NCI-H1436 (cell line): ENCODE measurements at places on chromosomes 1 and 21.
A peak's percentile ranks its signal among the peaks of the same experiment; 100 is the strongest.

DNA sequence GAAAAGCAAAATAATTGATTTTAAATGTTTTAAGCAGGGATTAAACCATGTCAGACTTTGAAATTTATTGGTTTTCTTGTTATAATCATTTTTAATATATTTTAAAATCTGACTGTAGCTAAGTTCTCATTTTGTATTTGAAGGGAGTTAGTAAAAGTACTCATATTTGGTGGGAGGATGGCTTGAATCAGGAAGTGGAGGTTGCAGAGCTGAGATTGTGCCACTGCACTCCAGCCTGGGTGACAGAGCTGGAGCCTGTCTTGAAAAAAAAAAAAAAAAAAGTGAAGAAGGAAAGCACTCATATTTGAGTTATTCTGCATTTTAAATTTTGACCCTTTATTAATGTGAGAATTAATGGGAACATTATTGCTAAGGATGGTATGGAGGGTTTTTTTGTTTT is 106.0 kb downstream of the RABGAP1L start:
- no peak for DNase-seq

GRCh38 chr21:43975469-43976098 is 36.5 kb upstream of the TRAPPC10 start:
- DNase-seq: peak; percentile 46

DNA sequence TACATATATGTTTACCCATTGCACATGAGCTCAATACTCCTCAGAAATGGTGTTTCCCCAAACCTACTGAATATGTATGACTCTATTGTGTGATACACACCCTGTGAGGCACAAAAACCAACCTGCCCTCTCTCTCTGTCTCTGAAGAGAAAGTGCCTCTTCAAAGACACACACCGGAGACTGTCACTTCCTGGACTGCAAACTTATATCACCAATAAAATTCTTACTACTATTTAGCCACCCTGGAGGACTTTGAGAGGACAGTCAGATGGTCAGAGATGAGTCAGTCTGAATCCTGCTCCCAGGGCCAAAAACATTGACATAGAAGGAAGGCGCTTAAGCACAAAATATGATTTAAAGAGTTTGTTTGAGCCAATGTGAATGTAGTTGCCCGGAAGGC is 110.4 kb downstream of the PPIAL4G start:
- no peak for DNase-seq

GRCh38 chr1:106952776-106953175 is 103.7 kb upstream of the PRMT6 start:
- no peak for DNase-seq

DNA sequence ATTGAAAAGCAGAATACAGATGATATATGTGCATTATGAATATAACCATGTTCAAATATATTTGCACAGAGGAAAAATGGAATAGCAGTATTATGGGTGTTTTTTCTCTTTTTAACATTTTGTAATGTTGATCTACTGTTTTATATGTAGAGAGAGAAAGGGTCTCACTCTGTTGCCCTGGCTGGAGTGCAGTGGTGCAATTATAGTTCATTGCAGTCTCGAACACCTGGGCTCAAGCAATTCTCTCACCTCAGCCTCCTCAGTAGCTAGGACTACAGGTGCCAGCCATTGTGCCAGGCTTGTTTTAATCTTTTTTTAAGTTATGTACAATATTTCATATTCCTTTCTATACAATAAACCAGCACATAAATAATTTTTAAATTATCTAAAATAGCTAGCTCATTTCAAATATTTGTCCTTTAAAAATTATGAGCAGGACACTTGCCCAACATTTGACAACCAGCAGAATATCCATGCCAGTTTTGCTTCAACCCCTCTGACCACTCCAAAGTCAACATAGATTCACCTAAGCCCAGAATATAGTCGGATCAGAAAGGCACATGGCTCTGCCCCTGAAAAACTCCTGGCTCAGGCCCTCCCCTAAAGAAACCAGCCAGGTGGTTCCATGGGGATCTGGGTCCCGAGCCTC is 29.8 kb downstream of the ZNF281 start:
- DNase-seq: no peak

GRCh38 chr1:101293461-101294051 is 56.7 kb downstream of the S1PR1 start:
- DNase-seq: no peak

DNA sequence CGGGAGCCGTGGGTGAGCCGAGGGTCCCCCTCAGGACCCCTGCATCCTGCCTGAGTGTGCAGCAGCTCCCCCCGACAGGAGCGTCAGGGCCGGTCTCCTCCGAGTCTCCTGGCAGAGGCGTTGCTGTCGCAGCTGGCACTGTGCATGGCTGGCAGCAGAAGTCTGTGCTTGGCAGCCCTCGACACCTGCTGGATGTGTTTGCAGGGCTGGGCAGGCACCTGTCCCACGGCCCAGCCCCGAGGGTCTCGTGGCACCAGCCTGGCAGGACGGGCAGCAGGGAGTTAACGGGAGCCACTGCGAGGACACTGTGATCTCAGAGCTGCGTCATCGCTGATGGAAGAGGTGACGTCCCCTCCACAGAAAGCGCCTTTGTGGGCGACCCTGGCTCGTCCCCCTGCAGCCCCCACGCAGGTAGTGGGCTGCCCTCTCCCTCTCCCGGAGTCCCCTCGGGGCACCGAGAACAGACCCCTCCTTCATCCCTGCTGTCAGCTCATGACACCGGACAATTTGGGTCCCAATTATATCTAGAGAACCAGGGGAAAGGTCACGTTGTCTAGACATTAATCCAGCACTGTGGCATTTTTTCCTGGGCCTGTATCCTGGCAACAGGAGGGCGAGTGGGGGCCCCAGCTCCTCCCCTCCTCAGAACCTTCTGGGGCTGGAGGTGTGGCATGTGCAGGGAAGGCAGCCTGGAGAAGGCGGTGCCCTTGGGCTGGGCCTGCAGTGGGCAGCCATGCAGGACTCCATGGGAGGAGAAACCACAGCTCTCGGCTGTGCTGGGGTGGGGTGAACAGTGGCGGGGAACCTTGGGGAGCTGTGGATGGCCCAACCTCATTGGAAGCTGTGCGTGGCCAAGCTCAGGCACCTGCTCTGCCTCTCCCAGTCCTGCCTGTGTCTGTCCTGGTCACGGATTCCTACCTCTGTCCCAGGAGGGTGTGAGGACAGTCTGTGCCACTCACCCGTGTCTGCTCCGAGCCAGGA is 15.4 kb downstream of the COL18A1 start:
- no peak for DNase-seq

GRCh38 chr1:170075186-170075585 is 691 bp upstream of the KIFAP3 start:
- DNase-seq: peak; percentile 42

DNA sequence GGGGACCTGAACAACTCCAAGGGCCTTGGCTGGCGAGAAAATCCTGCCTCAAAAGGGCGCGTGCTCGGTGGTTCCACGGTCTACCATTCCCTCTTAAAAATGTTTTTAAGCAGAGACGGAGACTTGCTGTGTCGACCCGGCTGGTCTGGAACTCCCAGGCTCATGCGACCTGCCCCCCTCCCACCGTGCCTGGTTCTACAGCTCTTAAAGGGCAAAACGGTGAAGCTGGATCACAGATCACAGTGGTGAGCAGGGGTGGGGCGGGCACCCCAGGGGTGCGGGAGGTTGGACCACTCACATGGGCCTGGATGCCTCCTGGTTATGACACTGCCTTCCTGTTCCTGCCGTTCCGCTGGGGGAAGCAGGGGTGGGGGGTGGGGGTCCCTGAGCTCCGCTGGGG is 4.2 kb upstream of the C1orf159 start:
- no peak for DNase-seq

GRCh38 chr1:20660847-20661206 is 342 bp downstream of the DDOST start:
- no peak for DNase-seq

DNA sequence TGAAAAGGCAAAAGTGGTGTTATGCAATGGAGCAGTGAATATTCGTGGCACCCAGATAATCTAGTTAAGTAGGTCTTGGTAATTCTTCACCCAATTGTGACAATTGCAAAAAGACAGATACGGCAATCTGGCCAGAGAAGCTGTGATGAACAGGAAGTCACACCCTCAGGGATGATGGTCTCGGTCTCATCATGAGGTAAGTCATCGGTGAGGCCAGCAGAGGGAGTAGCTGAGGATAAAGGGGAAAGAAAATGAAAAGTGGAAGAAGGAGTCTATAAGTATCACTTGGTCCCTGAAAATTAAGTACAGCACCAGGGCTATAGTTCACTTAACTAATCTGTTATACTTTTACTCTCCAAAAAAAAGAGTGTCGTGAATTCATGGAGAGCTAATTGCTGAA is 258.8 kb upstream of the NCAM2 start:
- DNase-seq: no peak

DNA sequence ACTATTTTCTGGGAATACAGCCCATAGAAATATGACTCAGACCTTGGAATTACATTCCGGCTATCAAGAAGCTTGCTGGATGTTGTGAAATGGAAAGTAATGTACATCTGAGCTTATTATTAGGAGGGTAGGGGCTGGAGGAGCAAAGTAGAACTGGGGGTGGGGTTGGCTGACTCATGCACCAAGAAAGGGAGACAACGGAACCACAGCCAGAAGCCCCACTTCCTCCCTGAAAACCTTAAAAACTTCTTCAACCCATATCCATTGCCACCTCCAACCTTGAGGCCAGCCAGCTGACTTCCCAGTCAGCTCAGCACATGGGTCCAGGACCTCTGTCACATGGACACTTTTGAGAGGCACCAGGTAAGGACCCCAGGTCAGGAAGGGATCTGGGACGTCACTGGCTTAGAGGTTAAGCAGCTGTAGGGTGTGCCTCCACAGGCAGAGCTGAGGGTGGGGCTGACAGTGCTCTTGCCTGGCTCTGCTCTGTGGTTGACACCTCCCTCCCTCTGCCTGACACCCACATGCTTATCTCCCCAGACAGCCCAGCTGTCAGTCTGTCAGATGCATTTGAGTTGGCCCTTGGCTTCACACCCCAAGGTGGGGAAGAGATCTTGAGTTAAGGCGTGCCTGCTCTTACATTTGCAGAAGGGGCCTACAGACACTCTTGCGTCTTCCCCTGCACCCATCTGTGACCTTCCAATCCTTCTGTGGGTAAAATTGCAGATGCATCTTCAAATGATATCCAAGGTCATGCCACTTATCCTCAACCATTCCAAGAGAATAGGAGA is 5.7 kb upstream of the ZNF683 start:
- no peak for DNase-seq

DNA sequence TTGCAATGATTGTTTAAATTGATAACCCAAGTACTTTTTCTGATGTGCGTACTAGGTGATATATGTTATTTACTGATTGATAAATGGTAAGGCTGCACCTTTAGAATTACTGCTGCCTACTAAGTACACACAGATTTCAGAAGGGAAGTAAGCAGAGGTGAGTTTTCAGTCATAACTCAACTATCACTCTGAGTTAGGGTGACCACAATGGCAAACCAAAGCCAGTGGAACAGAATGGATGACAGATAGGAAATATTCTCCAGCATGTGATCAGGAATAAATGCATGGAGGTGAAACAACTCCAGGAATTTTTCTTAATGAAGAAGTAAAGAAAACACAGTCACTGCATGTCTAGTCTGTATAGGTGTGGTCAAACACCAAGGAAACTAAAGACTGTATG is 7.5 kb upstream of the KCNJ15 start:
- no peak for DNase-seq

DNA sequence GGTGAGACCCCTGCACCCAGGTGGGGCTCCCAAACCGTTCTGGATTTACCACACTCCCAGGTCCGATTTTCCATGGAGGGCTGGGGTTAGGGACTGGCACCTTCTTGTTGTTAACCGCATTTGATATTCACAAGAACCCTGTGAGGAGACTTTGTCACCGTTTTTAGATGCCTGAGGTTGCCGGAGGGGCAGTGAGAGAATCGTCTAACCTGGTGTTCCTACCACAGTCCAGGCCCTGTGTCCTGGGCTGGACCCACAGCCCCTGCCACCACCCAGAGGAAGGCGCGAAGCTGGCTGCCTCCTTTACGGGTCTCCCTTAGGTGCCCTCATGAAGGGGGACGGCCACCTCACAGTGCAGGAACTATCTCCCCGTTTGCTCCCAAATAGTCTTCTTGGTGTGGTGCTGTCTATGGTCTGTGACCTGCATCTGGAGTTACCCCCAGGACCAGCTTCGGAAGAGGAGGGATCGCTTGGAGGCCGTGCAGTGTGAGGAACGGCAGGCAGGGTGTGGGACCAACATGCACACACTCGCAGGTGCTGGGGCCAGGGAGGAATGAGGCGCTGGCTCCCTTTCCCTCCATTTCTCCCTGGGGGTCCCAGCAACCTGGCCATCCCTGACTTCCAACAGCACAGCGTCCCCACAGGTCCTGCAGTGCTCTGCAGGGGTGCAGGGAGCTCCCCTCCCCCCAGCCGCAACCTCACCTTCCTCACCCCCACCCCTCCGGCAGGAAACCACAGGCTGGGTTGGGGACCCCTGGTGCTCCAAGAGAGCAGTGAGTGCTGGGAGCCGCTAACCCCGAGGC is 7.0 kb downstream of the SIM2 start:
- no peak for DNase-seq

DNA sequence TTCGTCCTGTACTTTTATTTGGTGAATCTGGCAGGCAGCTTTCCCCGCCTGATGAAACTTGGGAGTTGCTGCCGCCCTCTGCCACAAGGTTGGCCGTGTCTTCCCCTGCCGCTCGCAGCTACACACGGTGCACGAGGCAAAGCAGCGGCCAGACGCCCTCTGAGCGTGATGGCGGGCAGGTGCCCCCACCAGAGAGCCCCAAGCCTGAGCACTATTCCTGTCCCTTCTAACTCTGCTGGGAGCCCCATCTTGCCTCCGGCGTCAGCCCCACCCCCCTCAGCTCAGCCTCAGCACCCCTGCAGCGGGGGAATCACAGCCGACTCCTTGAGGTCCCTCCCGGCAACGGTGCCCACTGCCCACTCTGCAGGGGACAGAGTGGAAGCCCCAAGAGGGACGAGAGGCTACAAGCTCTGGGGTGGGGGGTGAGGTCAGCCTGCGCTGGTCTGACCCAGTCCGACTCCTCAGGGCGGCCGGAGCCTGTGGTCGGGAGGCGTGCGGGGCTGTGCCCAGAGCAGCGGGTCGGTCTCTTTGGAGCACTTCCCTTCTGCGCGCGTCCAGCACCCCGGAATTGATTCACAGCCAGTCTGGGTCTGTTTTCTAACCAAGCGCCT is 41.3 kb downstream of the RIPK4 start:
- DNase-seq: no peak

GRCh38 chr1:228222548-228222947 is 14.7 kb downstream of the OBSCN start:
- DNase-seq: no peak

GRCh38 chr1:88276163-88276562 is 407.9 kb upstream of the PKN2 start:
- DNase-seq: no peak

- DNase-seq: no peak
These were observed 27.1 kb downstream of the ZNHIT6 start for GRCh38 chr1:85681087-85681486.

- no peak for DNase-seq
These were observed 24.6 kb downstream of the KCNC4 start for GRCh38 chr1:110234691-110235090.

DNA sequence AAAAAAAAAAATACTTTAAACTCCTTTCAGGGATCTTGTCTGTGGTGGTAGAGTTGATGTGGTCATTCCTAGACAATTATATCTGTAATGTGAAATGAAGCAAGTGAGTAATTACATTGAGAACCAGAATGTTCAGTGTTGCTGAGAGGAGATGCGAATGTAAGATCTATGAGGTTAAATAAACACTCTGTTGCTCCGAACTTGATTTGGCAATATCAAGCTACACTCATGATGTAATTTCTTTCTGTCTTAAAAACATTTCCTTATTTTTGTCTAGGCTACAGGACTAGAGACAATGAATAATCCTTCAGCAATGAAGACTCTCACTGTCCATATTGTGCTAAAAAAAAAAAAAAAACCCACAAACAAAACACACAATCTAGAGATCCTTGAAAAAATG is 63.1 kb upstream of the IGSF5 start:
- DNase-seq: no peak
